NCI-H526 (cell line): ENCODE measurements at places on chromosomes 12 and 14.
A peak's percentile ranks its signal among the peaks of the same experiment; 100 is the strongest.

GRCh38 chr14:50025073-50025472 lies 91.3 kb downstream of the VCPKMT start:
- no peak for DNase-seq

DNA sequence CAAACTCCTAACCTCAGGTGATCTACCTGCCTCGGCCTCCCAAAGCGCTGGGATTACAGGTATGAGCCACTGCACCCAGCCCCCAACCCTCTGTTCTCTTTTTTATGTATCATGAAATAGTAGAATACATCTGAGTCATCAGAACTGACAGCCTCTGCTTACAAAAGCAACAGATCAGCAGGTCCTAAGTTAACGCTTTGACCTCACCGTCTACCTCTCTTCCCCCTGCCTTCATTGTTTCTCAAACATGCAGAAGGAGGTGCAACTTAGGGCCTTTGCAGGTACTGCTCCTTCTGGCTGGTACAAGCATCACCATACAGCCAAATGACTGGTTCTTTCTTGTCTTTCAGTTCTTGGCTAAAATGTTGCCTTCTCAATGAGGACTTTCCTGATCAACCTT lies 249.2 kb downstream of the PAWR start:
- DNase-seq = no peak

- DNase-seq = no peak
These were observed 33.2 kb upstream of the KCNH3 start for GRCh38 chr12:49505672-49506071.

GRCh38 chr12:65590318-65590717 lies 234.0 kb upstream of the HMGA2 start:
- DNase-seq = no peak

GRCh38 chr12:1313906-1314305 lies 280.5 kb downstream of the FBXL14 start:
- DNase-seq = no peak

DNA sequence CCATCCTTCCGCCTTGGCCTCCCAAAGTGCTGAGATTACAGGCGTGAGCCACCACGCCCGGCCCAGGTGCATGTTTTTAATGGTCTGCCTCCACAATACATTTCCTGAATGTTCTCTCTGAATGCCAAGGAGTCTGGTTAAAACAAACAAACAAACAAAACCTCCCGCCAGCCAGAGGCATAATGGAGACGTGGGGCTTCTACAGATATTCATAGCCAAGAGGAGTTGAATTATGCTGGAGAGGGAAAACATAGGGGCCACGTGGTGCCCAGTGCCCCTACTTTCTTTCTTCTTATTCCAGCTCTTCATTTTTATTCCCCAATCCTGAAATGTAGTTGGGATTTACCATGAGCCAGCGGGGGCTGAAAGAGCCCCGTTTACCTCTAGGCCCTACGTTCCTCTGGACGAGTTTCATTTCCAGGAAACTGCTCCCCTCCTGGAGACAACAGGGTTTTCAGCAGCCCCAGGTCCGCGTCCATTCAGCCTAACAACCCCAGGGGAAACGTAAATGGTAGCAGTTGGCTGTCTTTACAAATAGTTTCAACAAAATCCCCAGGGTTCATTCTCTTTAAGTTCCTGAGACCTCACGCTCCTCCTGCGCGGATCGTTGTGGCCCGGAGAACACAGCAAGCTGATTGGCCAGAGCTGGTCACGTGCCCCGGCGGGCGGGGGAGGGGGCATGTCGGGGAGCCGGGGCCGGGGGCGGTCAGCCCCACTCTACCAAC lies 108.5 kb upstream of the ESRRB start:
- DNase-seq = peak; percentile 35

- no peak for DNase-seq
These were observed 3.8 kb downstream of the PLA2G1B start for GRCh38 chr12:120323772-120324171.
